CD4-positive, alpha-beta T cell treated with Interleukin-15 for 1 hour (primary cell): ENCODE measurements at places on chromosomes 1 and 21.

DNA sequence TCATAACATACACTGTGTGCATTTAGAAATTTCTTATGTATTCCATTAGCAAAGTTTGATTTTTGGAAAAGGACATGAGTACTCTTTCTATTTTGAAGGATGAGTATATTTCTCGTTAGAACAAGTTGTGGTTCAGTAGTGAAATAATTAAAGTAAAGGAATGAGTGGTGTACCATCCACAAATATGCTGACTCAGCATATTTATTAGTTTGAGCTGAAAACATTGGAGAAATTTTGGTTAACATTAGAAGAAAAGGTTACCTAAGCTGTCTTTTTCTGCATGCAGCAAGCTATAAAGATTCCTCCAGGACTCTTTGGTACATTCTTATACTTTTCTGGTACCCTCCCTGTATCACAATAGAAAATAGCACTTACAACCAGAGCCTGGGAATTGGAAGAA lies 5.7 kb upstream of the OR2L5 start:
- no peak for DNase-seq

- no peak for DNase-seq
These were observed 51.0 kb upstream of the GORAB start for GRCh38 chr1:170481000-170481399.

DNA sequence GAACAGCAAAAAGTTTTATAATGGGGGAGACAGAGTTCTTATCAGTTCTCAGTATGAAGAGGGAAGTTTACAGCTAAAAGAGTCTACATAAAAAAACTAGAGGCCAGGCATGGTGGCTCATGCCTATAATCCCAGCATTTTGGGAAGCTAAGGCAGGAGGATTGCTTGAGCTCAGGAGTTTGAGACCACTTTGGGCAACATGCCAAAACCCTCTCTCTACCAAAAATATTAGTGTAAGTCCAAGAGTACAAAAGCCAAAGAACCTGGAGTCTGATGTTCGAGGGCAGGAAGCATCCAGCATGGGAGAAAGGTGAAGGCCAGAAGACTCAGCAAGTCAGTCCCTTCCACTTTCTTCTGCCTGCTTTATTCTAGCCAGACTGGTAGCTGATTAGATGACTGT lies 35.0 kb upstream of the ROR1 start:
- DNase-seq = no peak

- DNase-seq = no peak
These were observed 1.0 kb downstream of the ST6GALNAC5 start for GRCh38 chr1:76868154-76868882.

DNA sequence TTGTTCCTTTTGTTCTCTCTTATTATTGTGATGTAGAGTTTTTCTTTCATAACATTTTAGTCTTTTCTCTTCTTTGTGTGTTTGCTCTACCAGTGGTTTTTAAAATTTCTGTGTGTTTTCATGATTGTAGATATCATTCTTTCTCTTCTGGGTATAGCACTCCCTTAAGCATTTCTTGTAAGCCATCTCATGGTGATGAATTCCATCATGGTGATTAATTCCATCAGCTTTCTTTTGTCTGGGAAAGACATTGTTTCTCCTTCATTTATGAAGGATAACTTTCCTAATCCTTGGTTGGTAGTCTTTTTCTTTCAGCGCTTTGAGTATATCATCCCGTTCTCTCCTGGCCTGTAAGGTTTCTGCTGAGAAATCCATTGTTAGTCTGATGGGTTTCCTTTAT lies 22.7 kb downstream of the CD55 start:
- no peak for DNase-seq

DNA sequence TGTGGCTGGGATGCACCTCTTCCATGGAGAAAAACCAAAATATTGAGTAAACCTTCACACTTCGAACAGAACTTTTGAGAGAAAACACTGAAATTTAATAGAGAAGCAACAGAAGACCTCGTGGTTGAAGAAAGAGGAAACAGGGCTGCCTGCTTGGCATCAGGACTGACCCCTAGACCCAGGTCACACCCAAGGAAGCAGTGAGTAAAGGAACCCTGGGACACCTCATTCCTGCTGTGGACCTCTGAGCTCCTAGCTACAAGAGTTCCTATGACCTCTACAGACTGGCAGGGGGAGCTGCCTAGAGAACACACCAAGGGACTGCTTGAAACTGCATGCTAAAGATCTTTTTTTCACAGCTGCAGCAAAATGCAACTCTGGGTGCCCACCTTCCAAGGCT lies 67.8 kb downstream of the FASLG start:
- DNase-seq = peak; percentile 39

DNA sequence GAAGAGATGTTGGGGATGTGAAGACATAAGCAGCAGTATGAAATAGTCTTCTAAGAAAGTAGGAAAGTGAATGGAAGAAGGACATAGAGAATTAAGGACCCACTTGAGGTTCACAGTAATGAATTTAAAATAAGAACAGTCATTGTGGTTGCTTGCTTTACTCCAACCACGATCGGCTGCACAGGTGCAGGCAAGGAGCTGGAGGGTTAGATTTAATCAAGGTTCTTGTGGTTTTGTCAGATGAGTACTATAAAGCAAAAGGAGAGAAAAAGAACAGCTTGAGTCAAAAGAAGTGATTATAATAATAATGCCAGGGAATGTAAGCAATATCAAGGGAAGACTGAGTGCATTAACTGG lies 46.1 kb upstream of the RBM34 start:
- no peak for DNase-seq

DNA sequence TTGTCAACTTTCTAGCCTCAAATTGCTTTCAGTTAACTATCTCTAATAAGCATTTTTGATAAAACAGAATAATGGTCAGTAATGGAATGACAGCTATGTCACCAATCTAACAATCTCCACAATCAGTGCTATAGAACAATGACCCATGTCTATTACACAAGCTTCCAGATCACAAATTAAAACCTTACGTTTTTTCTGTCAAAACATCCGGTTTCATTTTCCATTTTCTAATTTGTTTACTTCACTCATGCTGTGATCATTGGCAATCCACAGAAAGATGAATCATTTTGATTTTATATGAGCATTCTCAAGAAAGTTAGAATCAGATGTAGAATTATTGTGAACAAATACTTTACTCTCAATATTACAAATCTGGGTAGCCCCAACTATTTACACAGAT lies 80.3 kb downstream of the KCNT2 start:
- DNase-seq = no peak

DNA sequence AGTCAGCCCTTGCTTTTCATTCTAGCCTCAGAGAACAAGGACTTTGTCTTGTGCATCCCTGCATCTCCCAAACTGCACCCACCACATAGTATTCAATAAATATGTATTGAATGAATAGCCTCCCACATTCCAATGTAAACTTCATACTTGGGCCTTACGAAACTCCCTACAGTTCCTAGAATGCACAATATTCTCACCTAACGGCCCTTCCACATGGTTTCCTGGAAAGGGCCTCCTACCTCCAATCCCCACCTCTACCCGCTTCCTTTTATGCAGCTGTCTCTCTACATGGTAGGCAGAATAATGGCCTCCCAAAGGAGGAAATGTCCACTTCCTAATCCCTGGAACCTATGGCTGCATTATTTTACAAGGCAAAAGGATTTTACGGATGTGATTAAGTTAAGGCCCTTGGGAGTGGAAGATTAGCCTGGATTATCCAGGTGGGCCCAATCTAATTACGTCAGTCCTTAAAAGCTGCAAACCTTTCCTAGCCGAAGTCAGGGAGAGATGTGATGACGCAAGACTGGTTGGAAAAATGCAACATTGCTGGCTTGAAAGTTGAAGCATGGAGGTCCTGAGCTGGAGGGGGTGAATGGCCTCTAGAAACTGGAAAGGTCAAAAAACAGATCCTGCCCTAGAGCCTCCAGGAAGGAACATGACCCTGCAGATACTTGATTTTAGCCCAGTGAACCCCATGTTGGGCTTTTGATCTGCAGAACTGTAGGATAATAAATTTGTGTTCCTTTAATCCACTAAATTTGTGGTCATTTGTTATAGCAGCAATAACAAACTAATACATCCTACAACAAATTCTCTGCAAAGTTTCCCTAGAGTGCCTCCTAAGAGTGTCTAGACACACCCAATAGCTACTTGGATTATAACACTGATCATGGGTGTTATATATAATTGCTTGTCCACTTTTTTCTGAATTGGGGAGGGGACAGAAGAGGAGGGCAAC lies 5.2 kb upstream of the PIK3C2B start:
- no peak for DNase-seq

DNA sequence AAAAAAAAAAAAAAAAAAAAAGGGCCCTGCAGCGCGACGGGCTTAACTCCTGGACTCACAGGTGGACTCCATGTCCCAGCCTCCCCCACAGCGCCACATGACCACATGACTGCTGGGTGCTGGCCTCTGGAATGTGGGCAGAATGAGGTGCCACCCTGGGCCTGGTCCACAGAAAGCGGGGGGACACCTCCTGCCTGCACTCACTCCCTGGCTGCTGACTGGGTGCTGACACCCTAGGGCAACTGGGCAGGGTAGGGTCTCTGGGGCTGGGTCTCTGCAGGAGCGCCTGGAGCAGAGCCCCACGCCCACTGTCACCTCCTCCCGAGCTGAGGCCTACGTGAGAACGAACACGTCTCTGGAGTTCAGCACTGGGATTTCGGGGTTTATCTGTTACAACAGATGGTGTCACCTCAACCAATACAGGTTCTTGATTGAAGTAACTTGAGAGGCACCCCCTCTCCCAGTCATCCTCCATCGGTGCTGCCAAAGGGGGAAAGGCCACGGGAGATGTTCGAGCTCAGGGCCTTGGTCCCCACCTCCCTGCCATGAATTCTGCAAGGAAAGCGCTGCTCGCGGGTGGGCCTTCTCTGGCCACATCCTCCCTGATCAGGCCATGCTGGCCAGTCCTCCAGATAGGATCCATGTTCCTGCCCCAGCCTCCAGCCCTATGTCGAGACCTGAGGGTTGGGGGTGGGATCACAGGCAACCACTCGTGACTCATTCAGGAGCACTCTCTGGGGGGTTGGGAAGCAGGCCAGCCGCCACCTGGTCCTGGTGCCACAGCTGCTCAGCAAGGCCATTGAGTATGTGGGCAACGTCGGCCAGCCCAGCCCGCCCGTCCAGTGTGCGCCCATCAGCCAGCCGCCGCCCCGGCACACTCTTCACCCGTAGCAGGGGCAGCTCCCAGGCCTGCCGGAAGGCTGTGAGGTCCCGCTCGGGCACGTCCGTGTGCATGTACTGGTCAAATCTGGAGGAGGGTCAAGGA lies 5.4 kb downstream of the CPLANE2 start:
- no peak for DNase-seq

DNA sequence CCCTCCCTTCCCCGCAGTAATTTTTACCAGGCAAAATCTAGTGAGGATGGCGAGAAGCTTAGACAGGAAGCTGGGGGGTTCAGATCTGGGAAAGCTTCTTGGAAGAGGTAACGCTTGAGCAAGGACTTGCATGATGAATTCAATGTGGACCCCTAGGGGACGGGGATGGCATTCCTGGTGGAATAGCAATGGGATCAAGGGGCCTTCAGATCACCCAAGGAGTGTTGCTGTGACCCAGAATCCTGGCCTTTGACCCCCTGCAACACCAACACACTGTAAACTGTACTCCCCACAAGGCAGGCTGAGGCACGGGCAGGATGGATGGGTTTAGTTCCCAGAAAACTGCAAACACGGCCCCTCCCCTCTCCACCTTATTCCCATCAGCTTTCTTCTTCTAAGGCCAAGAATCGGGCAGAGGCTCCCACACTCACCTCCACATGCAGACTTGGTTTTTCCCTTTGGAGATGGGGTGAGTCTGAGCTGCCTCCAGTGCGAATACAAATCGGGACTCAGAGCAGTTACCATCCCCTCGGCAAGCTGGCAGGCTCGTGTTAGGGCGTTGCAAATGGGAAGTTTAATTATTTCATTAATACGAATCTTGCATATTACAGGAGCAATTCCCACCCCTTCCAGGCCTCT lies 20.1 kb downstream of the DISP3 start:
- no peak for DNase-seq

- DNase-seq = no peak
These were observed 98.5 kb upstream of the RUNX3 start for GRCh38 chr1:25028587-25028906.
